GM12864 (cell line): ENCODE measurements at places on chromosomes 2 and 18.

DNA sequence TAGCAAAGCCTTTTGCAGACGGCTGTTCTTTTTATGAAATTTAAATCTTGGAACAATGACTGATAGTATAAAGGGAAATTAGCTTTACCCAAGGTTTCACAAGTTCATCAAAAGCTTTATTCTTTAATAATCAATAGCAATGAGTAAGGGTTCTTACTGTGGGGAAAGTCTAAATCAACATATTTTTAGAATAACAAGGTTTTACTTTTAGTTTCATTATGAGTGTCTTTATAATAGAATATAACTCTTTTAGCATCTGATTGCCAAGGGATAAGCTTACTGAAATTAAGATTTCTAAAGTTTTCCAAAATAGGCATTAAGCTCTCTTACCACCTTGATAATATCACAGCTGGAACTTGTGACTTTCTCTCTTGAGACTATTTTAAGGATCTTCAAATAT lies 1489.7 kb downstream of the LRP1B start:
- no peak for DNase-seq

DNA sequence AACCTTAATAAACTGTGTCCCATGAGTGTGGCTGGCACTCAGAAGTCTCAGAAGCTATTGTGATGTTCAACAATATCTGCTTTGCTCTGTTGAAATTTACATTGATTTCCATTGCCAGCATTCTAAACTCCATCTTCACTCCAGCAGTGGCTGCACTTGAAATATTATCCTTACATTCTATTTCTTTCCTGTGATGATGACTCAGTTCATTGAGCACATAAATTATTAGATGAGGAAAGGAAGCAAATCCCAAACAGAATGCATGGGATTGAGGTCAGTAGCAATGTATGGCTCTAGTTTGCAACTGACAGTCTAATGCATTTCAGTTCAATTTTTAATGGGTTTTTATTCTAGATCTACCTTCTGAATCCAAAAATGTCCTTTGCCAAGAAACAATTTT lies 92.4 kb upstream of the TTN start:
- DNase-seq = no peak

GRCh38 chr2:157830696-157831570 lies 45.2 kb downstream of the ACVR1 start:
- no peak for DNase-seq

- DNase-seq = no peak
Measured at GRCh38 chr2:171629113-171629512, 58.2 kb upstream of the DYNC1I2 start.

DNA sequence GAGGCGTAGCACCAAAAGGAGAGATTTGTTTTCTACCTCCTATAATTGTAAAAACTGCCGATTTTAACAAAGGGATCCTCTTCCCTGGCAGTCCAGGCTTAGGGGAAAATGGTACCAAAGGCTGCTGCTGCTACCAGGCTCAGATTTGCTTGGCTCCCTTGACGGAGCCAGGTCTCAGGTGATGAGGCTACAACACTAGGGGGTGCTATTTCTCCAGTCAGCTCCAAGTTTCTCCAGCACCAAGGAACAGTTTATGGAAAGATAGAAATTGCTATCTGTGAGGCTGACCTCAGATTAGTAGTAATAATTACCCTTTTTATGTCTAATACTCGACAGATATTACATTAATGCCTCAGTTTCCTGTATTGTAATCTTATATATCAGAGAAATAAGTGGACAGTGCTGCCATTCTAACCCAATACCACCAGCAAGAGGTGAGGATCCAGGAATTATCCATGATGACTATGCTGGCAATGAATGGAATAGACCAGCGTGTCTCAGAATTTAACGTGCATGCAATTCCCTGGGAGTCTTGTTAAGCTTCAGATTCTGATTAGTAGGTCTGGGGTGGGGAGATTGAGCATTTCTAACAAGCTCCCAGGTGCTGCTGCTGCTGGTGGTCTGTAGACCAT lies 111.3 kb downstream of the ESCO1 start:
- DNase-seq = peak; percentile 16
